ENCODE measurements at places on chromosomes 2 and 18.

DNA sequence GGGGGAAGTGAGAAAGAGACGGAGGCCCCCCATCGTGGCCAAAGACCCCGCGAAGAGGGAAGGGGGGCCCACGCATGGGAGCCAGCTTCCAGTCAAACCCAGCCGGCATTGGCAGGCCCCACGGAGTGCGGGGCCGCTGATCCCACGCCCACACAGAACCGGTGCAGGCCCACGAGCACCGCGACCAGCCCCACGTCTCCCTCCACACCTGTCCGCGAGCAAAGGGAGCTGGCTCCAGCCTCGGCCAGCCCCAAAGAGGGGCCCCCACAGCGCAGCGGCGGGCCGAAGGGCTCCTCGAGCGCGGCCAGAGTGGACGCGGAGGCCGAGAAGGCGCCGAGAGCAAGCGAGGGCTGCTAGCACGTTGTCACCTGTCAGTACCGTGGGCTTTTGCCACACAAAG, 125.0 kb upstream of the TWIST2 start:
- DNase-seq, result no peak

GRCh38 chr2:11750917-11751316, 4.5 kb downstream of the LPIN1 start:
- DNase-seq, result no peak

DNA sequence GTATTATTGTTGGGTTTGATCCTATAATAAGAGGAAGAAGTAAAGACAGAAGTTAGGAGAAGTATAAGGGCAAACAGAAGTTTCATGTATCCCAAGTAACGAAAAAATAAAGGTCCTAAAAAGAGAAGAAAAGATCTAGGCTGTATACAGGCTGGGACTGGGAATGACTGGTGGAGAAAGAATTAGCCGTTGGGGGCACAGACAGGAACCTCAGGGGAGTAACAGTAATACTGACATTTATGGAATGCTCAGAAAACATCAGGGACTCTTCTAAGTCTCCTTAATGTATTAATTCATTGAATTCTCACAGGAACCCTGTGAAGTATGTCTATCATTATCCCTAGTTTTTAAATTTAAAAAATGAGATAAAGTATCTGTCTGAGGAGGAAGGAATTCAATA, 67.6 kb downstream of the PTPN2 start:
- DNase-seq, result no peak

DNA sequence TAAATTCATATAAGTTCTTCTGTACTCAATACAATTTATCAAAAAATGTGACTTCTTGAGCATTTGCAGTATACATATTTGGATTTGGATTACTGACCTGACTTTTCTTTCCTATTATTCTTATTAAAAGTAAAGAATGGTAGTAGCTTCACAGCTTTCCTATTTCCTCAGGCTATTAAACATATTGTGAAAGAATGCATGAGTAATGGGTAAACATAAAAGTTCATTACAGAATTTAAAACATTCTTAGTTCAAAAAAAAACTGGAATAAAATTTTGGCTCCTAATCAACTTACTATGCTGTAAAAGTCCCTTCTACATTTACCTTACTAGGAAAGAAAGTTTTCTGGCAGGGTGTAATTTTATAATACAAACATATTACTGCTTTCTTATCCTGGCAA, 27.3 kb upstream of the C2orf66 start:
- DNase-seq, result no peak

DNA sequence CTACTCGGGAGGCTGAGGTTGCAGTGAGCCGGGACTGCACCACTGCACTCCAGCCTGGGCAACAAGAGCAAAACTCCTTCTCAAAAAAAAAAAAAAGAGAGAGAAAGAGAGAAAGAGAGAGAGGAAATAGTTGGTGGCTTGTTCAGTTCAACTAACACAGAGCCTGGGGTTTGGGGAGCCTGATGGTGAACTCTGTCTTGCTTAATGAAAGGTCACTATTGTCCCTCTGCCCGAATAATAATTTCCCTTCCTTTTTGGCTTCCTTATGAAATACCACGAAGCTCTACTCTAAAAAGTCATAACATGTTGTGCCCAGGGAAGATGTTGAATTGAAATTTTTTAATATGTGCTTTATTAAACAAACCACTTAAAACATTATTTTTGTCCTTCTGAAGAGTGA, 17.3 kb downstream of the BCL2 start:
- DNase-seq, result no peak

DNA sequence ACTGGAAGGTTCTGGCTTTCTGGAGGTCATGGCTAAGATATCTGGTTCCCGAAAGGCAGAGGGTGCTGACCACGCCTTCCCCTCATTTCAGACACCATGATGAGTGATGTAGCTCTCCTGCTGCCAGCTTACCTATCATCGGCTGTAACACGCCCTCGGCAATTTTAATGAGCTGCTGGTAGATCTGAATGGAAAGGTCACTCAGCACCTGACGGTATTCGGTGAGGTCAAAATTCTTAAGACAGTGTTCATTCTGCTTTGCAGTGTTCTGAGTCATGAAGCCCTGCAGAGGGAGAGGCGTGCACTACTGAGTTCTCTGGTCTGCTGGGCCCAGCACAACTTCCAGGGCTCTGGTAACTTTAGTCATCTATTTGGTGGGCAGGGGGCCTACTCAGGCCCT, 25.7 kb upstream of the ACAA2 start:
- DNase-seq, result no peak

DNA sequence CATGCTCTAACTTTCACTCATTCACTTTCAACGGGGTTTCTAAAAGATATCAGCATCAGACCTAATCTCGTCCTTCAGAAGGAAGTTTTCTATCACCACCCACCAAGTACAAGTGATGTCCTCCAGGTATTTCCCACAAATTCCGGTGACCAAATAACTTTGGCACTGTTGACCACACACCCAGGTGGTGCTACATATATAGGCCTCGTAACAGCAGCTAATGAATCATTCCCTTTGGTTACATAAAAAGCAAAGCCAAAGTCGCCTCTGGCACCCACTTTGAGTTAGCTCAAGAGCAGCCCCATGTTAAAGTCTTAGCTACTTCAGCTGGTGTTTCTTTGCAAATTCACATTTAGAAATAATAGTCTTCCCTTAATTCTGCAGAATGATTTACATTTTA, 138.2 kb upstream of the OSR1 start:
- no peak for DNase-seq

- DNase-seq, result no peak
These were observed 391.8 kb upstream of the CRIM1 start for GRCh38 chr2:35963824-35964223.

- DNase-seq, result no peak
These were observed 6.8 kb upstream of the PCARE start for GRCh38 chr2:29080886-29081743.

- DNase-seq, result no peak
These were observed 555.2 kb downstream of the CMPK2 start for GRCh38 chr2:6310256-6311215.

GRCh38 chr18:13715330-13715729, 11.0 kb downstream of the FAM210A start:
- DNase-seq, result no peak

Data from GM19239 (cell line).